Activated CD4-positive, alpha-beta memory T cell treated with anti-CD3 and anti-CD28 coated beads for 36 hours (primary cell): ENCODE measurements at places on chromosomes 5 and 9.

DNA sequence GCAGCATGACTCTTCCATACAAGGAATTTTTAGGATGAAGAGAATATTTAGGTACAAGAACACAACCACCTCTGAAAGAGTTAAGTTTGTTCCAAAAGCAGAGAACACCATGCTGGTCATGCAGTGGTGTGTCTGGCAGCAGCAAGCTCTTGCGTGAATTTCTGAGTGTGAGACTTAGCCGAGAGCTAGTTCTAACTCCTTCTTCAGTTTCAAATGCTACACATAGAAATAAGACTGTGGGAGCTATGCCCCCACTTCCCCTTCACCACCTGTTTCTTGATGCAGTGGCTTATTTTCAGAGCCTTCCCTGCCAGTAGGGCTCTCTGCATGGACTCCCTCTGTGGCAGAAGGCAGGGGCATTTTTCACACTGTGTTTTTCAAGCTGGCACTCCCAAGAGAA lies 122.9 kb upstream of the ZNF366 start:
- no peak for DNase-seq

DNA sequence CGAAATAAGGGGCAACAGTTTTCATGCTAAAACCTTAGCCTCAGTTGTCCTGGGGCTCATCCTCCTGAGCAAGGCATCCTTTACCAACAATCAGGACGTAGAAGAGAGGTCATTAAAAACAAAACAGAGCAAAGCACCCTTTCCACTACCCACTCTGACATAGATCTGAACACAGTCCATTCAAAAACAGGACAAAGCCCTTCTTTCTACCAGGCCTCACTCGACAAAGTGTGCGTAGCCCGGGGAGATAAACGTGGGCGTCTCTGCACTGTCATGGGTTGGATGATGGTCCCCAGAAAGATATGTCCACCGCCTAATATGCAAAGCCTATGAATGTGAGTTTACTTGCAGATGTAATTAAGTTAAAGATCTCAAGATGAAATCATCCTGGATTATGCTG lies 60.6 kb upstream of the TAS2R1 start:
- DNase-seq, result no peak

GRCh38 chr5:1187234-1187949 lies 14.0 kb upstream of the SLC6A19 start:
- DNase-seq, result no peak

DNA sequence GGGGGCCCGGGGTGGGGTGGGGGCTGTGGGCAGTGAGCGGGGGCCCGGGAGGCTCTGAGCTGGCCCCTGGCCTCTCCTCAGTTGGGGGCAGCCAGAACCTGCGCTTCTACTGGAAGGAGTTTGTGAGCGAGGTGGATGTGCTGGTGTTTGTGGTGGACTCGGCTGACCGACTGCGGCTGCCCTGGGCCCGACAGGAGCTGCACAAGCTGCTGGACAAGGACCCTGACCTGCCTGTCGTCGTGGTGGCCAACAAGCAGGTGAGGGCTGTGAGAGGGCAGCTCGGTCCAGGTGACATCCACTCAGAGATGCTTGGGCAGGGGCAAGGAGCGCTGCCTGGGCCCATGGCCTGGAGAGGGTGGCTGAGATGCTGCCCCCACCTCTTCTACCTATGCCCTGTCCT lies 3.4 kb downstream of the ARL10 start:
- no peak for DNase-seq

DNA sequence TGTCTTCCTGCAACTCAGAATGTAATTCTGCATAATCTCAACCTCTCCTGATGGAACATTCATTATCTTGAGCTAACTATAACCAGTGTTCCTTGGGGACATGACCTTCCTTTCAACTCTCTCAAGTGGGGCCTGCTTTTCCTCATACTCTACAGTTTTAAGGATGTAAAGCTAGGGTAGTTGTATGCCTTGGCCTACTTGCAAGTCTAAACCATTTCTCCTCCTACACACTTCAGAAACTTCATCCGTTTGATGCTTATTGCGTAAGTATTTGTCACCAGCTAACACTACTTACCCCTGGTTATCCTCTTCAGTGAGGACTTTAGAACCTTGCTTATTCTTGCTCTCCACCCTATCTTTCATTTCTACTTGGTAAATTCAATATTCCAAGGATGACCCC lies 548.9 kb downstream of the HINT1 start:
- DNase-seq, result no peak

GRCh38 chr5:61534481-61535267 lies 202.6 kb downstream of the ZSWIM6 start:
- peak; percentile 28 for DNase-seq

- no peak for DNase-seq
Observed at GRCh38 chr9:112360047-112360804, 19.7 kb upstream of the HSDL2 start.

GRCh38 chr5:170499621-170500020 lies 4.2 kb upstream of the KCNIP1 start:
- no peak for DNase-seq

GRCh38 chr5:135831851-135832555 lies 2.5 kb upstream of the SLC25A48 start:
- DNase-seq, result no peak

- no peak for DNase-seq
Observed at GRCh38 chr5:159884917-159885620, 31.2 kb upstream of the ADRA1B start.

- DNase-seq, result no peak
Observed at GRCh38 chr9:91395106-91395552, 28.5 kb downstream of the NFIL3 start.

GRCh38 chr9:130682421-130683121 lies 11.0 kb upstream of the EXOSC2 start:
- peak; percentile 71 for DNase-seq

GRCh38 chr5:95177456-95177855 lies 107.4 kb downstream of the MCTP1 start:
- no peak for DNase-seq

- no peak for DNase-seq
Observed at GRCh38 chr5:16871746-16872339, 64.2 kb downstream of the MYO10 start.

- DNase-seq, result no peak
Observed at GRCh38 chr5:112885001-112885400, 23.9 kb downstream of the SRP19 start.

- no peak for DNase-seq
Observed at GRCh38 chr5:29949301-29949872, 1244.1 kb upstream of the CDH6 start.

- no peak for DNase-seq
Observed at GRCh38 chr5:174552428-174552827, 172.0 kb upstream of the MSX2 start.

DNA sequence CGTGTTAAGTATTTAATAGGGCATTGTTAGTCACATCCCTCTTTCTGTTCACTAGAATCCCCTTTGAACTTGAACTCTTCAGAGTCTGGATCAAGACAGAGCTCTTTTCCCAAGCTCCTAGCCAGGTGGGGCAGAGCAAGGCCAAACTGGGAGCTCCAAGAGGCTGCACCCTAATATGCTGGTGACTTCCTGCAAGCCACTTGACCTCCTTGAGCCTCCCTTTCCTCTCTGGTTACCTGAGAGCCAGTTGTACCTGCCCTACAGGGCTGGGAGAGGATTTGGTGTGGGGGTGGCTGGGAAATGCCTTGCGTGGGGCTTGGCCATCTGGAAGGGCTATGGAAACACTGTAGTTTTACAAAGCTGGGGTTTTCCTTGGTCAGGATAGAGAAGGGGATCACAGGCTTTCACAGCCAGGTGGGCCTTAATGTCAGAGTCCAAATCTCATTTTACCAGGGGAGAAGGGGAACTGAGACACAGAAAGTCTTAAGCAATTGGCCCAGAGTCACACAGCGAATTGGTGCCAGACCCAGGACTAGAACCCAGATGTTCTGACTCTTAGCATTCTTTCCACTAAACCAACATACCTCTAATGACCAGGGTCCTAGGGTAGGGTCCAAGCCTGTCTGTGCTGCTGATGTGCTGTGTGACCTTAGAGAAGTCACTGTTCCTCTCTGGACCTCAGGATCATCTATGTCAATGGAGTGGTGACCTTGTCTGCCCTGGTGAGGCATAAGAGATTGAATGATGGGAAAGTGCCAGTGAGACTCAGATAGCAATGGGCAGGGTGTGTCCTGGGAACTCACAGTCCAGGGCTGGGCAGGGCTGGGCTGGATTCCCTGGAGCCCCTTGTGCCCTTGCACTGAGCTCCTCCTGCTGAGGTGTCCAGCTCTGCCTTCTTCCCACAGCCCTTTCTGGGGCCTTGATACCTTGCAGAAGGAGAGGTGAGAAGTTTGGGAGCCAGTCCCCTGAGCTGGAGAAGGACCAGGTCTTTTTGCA lies 35.8 kb downstream of the GSN start:
- DNase-seq, result no peak

- DNase-seq, result no peak
Observed at GRCh38 chr5:137894586-137894985, 5.3 kb downstream of the PKD2L2 start.

DNA sequence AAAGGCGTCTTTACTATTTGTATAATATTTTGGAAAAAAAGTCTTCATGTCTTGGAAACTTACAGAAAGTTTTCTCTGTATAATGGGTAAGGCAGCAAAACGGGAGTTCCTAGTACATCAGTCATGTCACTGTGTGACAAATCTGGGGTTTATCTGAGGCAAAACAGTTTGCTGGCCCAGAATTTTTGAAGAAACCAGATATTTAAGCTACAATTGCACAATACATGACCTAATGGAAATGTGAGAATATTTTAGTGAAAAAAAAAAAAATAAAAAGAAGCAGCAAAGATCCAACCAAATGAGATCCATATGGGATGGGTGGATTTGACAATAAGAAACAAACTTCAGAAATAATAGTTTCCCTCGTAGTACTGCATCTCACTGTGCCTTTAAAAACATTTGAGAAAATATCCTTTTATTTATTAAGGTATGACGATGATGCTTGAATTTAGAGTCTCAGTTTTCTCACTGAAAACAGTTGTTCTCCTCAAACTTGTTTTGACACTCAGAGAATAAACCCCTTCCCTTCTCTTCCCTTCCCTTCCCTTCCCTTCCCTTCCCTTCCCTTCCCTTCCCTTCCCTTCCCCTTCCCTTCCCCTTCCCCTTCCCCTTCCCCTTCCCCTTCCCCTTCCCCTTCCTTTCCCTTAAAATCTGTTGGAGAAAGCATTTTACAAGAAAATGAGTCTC lies 180.5 kb upstream of the TUT7 start:
- DNase-seq, result no peak

DNA sequence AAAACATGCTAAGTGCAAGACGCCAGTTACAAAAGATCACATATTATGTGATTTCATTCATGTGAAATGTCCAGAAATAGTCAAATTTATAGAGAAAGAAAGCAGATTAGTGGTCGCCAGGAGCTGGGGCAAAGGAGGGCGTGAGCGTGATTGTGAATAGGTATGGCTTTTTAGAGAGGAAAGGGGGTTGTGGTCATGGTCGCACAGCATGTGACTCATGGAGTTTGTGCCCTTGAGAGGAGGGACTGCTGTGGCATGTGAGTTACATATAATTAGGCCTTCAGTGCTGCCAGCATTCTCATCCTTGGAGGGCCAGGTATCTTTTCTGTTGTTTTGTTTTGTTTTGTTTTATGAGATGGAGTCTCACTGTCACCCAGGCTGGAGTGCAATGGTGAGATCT lies 21.2 kb upstream of the MARCHF6 start:
- DNase-seq, result no peak

- no peak for DNase-seq
Observed at GRCh38 chr5:116487045-116487444, 87.6 kb downstream of the SEMA6A start.

- DNase-seq, result no peak
Observed at GRCh38 chr5:138629392-138629791, 54.2 kb upstream of the HSPA9 start.

GRCh38 chr9:114011313-114011712 lies 66.8 kb downstream of the AMBP start:
- no peak for DNase-seq

DNA sequence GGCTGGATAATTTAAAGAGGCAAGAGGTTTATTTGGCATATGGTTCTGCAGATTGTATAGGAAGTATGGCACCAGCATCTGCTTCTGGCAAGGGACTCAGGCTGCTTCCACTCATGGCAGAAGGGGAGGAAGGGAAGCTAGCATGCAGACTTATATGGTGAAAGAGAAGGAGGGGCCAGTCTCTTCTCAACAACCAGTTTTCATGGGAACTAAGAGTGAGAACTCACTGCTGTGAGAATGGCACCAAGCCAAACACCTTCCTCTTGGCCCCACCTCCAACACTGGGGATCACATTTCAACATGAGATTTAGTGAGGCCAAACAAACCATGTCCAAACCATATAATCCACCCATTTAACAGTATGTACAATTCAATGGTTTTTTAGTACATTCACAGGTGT lies 113.3 kb upstream of the SHB start:
- no peak for DNase-seq

DNA sequence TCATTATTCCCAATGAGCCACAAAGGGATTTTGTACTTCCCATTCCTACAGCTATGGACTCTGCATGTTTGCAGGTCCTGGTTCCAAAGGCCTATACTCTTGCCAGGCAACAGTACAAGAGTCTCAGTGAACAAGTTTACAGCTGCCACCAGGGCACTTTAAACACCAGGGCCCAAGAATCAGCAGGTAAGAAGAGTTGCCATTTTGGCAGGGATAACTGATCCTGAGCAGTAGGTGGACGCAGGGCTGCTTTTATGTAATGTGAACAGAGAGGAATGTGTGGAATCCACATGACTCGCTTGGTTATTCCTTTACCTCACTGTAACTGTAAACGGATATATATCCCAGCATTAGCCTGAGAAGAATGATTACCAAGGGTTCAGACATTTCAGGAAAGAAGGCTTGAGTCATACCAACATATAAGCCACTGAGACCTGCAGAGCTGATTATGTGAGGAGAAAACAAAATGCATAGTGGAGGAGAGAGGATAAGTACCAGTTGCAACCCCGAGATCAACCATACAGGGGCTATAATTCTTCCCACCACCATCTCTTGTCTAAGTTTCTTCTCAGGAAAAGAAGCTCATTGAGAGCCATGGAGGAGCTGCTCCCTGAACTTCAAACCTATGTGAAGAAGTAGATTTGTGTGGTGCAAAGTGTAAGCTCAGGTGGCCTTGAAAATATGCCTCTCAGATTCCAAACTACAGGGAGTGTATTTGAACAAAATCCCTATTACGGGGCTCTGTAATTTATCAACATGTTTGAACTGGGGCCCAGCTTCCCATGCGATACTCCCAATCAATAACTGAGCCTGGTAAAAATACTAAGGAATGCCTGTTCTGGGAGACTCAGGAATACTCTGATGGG lies 24.6 kb downstream of the RAPGEF6 start:
- DNase-seq, result no peak

- DNase-seq, result no peak
Observed at GRCh38 chr5:122262103-122262502, 49.9 kb upstream of the SNCAIP start.

GRCh38 chr9:130639124-130639765 lies 25.1 kb upstream of the PRDM12 start:
- no peak for DNase-seq

GRCh38 chr9:126505697-126506346 lies 107.9 kb upstream of the LMX1B start:
- no peak for DNase-seq
